Smooth muscle cell of the coronary artery (primary cell): ENCODE measurements at places on chromosomes 7 and 10. TPM values are rescaled to one million over a fixed set of nuclear protein-coding genes. Genes with fewer than 3 reads are reported as not detected.

Gene SPRN
- total RNA-seq = 0.08 and 0.12 TPM in 2 replicates

Gene LMOD2
- total RNA-seq = not detected in 2 replicates

Gene EGR2
- 0.15 and 1.3 TPM in 2 replicates for total RNA-seq

Gene TPST1
- 113 and 189 TPM in 2 replicates for total RNA-seq

Gene EIF5AL1
- 0.35 and 0.38 TPM in 2 replicates for total RNA-seq

Gene UCMA
- total RNA-seq = not detected in 2 replicates

Gene SERPINE1
- total RNA-seq = 68.8 and 1,526 TPM in 2 replicates

Gene FGFR2
- 0.23 TPM in 1 of 2 replicates, not detected in the other for total RNA-seq

Gene WDR86
- total RNA-seq = 0.08 and 1.1 TPM in 2 replicates

Gene OR2A2
- not detected in 2 replicates for total RNA-seq

Gene SLC39A12
- total RNA-seq = not detected in 2 replicates

Gene MAD1L1
- 53.6 and 59.3 TPM in 2 replicates for total RNA-seq

Gene EPHA1
- not detected in 2 replicates for total RNA-seq

Gene SLC18A2
- total RNA-seq = under 0.01 TPM in 1 of 2 replicates, not detected in the other

Gene MSS51
- 0.60 and 1.8 TPM in 2 replicates for total RNA-seq

Gene PARD3
- 34.9 and 41.4 TPM in 2 replicates for total RNA-seq

Gene FRMD4A
- total RNA-seq = 20.0 and 84.2 TPM in 2 replicates

Gene ZNF425
- total RNA-seq = 3.6 and 4.2 TPM in 2 replicates

Gene SPAM1
- total RNA-seq = not detected in 2 replicates

Gene GJC3
- not detected in 2 replicates for total RNA-seq

Gene CTAGE6
- 0.12 and 0.23 TPM in 2 replicates for total RNA-seq

Gene MKI67
- 1.6 and 3.3 TPM in 2 replicates for total RNA-seq

Gene CLEC5A
- not detected in 2 replicates for total RNA-seq

Gene CHAT
- not detected in 2 replicates for total RNA-seq

Gene STRIP2
- total RNA-seq = 1.5 and 7.8 TPM in 2 replicates

Gene NXPH1
- total RNA-seq = not detected in 2 replicates

Gene OR2A12
- not detected in 2 replicates for total RNA-seq

Gene DOCK4
- total RNA-seq = 8.4 and 15.0 TPM in 2 replicates

Gene FAM237B
- total RNA-seq = not detected in 2 replicates
